Right ventricle myocardium superior (tissue), 1 donor: ENCODE measurements at places on chromosomes 7 and 10. TPM values are rescaled to one million over a fixed set of nuclear protein-coding genes. Genes with fewer than 3 reads are reported as not detected.

GRCh38 chr7:159136013-159136412 is 8.7 kb downstream of the VIPR2 start:
- DNase-seq, result no peak

DNA sequence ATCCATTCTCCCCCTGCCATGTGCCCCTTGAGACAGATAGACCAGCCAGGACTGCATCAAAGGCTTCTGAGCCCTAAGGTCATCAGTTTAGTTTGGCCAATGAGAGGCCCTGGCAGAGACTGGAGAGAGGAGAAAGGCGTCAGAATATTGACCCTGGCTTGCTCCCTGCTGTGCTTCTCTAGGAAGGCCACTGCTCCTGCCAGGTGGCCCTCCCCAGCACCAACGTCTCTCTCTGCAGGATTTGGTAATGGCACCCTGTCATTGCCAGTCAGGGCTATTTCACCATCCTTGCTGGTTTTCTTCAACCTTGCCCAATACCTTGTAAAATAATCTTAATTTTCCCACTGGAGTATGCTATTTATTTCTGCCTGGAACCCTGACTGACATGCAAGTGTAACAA is 38.8 kb upstream of the ZRANB1 start:
- no peak for DNase-seq

Gene SPDYE9
- total RNA-seq, result not detected

Gene UNCX
- total RNA-seq, result not detected

- DNase-seq, result peak; percentile 63
These were observed 3.4 kb downstream of the CAV1 start for GRCh38 chr7:116528008-116528789.

DNA sequence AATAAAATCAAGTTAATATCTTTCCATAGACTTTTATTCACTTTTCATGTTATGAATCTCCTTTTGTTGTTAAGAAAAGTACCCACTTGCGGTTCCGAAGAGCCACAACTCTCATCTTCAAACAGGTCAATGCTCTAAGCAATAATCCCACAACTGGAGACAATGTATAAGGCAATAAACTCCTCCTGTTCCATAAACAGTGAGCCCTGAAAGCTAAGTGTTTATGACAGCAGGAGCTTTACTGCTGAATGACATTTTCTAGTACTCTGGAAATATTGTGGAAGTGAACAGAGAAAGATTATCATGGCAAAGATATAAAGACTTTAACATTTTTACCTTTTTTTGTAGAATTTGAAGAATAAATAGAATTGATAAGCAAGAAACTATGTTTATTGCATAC is 213.5 kb upstream of the MBL2 start:
- DNase-seq, result no peak

GRCh38 chr10:80324086-80324485 is 32.5 kb downstream of the DYDC1 start:
- no peak for DNase-seq

DNA sequence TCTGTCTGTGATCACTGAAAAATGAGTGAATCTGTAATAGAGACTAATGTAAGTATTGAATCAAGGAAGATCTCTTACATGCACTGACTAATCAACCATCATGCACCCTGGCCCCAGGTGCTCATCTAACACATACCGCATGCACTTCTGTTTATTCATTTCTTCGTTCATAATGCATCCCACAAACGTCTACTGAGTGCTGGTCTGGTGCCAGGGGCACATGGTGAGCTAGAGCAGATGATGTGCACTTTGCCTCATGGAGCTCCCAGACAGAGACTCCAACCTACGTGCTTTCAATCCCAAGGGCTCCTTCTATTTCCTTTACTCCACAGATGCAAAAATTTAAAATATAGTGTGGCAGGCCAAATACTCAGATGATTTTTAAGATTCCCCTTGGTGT is 10.7 kb downstream of the C10orf90 start:
- no peak for DNase-seq

Gene SLC16A9
- total RNA-seq, result 0.48 TPM

GRCh38 chr7:127413962-127414361 is 21.5 kb upstream of the ZNF800 start:
- DNase-seq, result no peak

- no peak for DNase-seq
These were observed 89.5 kb downstream of the HECW1 start for GRCh38 chr7:43201912-43202311.

DNA sequence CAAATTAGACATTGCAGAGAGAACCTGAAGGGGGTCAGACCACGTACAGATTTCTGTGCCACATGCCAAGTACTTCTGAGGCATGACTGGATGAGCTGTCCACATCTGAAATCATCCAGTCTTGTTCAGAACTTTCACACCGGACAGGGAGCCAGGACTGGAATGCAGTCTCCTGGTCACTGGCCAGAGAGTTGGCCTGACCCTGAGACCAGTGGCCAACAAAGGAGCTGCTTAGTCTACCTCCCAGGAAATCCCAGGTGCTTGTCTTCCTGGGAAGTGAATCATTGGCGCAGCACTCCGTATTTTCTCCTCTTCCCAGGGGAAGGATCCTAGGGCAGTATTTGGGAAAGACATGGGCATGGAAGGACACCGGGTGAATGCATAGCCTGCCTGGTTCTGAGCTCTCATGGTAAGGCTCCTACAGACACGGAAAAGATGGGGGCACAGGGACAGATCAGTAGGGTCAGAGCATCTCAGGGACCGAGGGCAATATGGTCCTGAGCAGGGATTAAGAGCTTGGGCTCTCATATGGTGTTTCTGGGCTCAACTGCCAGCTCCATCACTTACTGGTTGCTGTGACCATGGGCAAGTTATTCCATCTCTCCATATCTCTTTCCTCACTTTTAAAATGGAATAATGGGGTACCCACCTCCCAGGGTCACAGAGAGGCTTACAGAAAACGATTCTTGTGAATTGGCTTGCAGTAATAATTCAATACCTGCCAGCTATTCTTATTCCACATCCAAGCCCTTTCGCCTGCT is 1.3 kb upstream of the SCD start:
- DNase-seq, result no peak

GRCh38 chr7:99499371-99499720 is 735 bp downstream of the ZNF394 start:
- no peak for DNase-seq

Gene IFIT1
- 28.1 TPM for total RNA-seq

- DNase-seq, result no peak
These were observed 93.0 kb downstream of the ARHGAP22 start for GRCh38 chr10:48511875-48512231.

DNA sequence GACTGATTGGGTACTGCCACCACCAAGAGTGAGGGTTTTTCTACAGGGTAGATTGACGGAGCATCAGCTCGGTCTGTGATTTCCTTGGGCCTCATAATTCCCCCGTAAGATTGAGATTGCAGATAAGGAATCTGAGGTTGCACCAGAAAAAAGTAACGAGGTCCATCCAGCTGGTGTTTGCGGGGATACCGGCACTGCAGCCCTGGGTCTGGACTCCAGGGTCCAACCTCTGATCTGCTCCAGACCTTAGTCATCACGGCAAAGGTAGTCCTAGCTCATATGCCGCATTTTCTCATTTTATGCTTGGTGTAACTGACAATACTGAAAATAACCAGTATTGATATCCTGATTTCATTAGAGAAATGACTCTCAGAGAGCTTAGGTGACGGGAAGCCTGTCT is 3.9 kb downstream of the CARD11 start:
- DNase-seq, result no peak

GRCh38 chr10:45433716-45434469 is 59.9 kb downstream of the ALOX5 start:
- DNase-seq, result no peak

- no peak for DNase-seq
These were observed 211.9 kb downstream of the GALNT17 start for GRCh38 chr7:71343892-71344291.

DNA sequence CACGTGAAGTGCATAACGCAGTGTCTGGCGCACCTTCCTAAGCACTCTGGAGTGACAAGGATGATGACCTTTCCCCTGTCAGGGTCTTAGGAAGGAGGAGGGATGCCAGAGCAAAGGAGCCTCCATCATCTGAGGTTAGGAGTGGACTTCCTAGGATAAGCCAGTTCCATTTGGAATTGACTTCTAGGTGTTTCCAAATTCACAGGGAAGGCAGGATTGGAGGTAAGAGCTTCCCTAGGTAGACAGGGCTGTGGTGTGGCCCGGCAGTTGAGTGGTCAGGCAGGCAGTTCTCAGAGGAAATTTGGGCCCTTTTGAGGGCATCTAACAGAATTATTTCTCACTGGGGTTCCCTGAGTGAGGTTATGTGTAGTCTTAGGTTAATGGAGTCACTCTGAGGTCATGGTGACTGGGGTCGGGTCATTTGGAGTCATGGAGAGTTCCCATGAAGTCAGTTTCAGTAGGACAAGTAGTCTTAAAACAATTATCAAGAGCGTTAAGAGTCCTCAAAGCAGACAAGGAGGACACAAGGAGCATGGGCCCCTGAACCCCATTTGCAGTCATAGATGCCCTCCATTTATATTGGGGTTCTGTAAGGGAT is 8.2 kb downstream of the PPIF start:
- DNase-seq, result no peak

DNA sequence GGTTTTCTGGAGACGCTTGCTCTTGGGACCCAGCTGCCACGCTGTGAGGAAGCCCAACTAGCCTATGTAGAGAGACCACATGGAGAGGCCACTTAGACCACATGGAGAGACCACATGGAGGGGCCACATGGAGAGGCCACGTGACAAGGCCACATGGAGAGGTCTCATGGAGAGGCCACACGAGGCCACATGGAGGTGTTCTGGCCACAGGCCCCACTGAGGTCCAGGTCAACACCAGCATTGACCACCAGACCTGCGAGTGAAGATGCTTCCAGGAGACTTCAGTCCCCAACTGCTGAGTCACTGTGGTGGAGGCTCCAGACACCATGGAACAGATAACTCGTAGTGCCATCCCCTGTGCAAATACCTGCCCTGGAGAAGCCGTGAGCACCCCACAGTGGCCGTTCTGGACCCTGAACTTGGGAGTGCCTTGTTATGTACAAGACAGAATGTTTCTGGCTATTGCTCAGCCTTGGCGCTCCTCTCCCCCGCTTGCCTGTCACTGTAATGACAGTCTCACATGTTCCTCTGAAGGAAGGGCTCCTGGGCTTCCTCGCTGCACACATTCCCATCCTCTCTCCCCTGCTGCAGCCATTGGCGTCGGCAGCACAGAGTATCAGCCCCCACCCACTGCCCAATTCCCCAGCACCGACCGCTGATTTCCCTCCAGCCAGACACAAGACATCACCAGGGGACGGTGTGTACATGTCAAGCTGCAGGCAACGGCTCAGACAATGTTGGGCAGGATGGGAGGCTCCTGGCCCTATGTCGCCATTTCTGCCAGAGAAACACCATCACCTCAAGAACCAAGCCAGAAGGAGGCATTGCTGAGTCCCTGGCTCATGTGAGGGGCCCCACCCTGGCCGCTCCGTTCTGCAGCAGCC is 49.0 kb upstream of the TNRC18 start:
- no peak for DNase-seq

DNA sequence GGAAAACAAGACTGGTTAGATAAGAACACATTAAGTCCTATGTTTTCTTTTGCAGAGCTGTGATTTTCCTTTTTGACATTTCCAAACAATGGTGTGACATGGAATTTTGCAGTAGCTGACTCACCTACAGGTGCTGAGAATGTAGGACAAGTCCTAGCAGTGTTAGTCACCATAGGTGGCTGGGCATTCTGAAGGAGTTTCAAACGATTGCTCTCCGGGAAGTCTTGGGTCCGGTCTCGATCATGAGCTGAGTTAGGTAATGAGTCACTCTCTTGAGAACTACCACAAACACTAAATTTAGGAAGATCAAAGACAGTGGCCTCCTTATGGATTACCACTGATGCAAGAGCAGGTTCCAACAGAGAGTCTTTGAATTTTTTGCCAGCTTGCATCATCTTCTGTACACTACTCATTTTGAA is 3.6 kb downstream of the FIGNL1 start:
- DNase-seq, result no peak

- DNase-seq, result no peak
These were observed 24.1 kb downstream of the OR6B1 start for GRCh38 chr7:144024213-144024612.

DNA sequence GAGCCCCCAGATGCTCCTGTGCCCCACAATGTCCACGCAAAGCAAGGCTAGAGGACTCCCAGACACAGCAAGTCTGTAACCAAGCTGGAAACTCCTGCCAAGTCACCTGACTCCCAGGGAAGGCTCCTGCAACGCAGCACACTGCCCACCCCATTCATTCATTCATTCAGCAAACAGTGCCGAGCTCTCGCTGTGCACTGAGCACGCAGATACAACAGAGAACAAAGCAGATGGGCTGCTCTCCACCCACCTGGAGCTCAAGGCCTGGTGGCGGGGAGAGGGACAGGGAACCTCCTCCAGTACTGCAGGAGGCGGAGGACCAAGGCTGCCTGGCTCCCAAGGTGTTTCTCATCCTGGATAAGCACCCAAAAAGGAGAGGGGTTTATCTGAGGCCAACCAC is 8.6 kb downstream of the KCNH2 start:
- DNase-seq, result peak; percentile 20

DNA sequence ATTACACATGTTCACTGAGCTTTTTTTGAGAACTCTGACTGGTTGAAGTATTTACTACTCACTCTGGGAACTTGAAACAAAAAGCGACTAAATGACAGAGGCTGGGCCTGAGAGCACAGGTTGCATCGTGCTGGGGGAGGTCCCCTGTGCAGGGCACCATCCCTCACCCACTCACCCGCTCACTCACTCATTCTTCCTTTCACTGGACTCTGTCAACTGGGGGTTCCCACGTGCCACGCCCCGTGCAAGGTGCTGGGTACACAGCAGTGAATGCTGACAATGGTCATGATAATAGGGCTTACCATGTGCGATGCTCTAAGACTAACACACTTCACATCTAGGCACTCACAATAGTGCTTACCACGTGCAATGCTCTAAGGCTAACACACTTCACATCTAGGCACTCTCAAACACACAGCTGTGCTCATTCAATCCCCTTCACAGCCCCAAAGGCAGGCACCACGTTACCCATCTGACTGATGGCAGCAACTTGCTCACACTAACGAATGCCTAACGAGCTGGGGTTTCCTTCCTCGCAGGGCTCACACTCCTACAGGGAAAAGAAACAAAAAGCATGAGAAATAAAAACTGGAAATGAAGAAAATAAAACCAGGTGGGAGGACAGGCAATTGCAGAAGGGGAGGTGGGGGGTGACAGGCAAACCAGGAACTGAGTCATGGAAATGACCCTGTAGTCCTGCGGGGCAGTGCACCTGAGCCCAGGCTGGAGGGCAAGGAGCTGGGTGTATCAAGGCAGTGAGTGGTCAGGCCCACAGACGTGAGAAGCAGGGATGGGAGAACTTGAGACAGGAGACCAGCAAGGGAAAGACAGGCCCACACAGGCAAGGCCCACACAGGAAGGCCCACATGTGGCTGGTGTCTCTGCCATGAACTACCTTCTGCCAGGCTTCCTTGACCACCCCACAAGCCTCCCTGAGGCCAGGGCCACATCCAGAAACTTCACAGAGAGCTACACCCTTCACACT is 147.0 kb upstream of the FAM20C start:
- DNase-seq, result no peak

Gene MYL10
- not detected for total RNA-seq

Gene ZNF33B
- 14.0 TPM for total RNA-seq

- no peak for DNase-seq
These were observed 25.4 kb downstream of the FAM20C start for GRCh38 chr7:217781-218180.

Gene CCL24
- total RNA-seq, result not detected

- DNase-seq, result no peak
These were observed 21.4 kb upstream of the ABCB5 start for GRCh38 chr7:20594023-20594422.

Gene POM121L12
- not detected for total RNA-seq
